ENCODE measurements at places on chromosomes 1 and 21.

DNA sequence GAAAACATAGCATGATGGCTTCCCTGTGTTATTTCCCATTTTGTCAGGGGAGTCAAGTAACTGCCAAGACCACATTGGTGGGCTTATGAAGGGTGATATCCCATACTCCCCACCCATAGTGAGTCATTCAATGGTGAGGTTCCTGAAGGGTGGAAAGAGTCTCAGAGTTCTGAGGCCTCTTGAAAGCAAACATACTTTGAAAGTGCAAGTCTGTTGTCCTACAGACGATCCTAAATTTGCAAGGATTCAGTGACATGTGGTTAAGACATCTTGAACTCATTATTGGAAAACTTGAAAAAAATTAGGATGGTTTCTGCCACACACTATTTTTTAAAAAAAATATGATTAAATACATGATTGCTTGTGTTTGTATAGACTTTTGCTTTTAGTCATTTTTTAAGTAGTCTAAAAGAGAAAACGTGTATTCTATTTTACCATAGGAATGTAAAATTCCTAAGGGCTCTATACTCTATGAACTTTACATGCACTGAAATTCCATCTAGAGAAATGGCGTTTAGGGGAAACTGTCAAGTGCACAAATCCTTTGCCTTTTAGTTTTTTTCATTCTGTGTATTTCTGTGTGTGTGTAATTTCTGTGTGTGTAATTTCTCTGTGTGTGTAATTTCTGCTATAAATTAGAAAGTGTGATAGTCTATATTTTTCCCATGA, 225.5 kb upstream of the ADAMTS5 start:
- no peak for DNase-seq

DNA sequence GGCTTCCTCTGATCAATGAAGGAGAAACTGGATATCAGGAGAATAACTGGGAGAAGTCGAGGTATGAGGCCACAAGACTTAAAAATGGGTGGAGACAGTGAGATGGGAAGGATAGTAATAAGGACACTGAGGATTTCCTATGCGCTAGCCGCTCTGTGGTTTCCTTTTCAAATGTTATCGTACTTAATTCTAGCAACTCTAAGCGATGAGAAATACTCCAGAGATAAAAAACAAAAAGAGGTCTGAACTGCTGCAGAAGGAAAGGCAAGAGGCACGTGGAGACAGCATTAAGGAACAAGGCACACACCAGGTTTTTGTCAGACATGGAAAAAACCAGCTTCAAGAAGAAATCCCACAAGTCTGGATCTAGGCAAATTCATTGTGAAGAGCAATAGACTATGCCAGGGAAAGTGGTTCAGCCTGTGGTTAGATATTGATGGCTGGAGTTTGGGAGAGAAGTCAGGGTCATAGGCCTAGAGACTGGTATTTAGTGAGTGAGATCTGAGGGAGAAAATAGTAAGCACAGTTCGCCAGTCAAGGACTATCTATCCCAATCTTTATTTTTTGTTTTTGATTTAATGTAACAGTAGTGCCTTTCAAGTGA, 5.3 kb downstream of the CLCA2 start:
- DNase-seq: no peak

GRCh38 chr1:157834430-157834829, 7.2 kb downstream of the CD5L start:
- DNase-seq: no peak

DNA sequence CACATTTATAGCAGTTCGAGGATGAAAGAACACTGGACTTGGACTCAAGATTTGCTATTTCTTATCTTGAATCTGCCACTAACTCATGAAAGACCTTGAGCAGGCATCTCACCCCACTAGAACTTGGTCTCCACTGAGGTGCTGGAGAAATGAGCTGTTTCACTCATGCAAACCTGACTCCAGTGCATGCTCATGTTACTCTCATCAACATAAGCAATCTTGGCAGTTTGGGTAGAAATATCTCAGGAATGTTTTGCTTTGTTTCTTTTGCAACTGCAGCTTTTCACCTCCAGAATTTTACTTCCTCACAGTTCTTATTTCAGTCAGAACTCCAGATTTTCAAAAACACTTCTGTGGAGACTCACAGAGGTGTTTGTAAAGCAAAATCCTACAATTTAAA, 46.2 kb upstream of the DAB1 start:
- DNase-seq: peak; percentile 46

DNA sequence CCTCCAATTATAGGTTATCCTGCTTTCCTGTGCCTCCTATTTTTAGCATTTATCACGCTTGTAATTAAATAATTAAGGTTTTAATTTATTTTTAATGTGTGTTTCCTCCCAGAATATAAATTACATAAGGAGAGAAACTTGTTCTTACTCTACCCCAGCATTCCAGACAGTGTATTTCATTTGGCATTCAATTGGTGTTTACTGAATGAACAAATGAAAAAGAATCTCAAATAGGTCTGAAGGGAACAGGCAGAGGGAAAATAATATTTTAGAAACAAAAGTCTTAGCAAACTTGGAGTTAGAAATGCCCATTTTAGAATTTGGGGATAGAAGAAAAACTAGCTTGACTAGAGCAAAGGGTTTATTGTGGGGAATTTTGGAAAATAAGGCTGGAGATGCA, 9.9 kb upstream of the RSRP1 start:
- DNase-seq: no peak

DNA sequence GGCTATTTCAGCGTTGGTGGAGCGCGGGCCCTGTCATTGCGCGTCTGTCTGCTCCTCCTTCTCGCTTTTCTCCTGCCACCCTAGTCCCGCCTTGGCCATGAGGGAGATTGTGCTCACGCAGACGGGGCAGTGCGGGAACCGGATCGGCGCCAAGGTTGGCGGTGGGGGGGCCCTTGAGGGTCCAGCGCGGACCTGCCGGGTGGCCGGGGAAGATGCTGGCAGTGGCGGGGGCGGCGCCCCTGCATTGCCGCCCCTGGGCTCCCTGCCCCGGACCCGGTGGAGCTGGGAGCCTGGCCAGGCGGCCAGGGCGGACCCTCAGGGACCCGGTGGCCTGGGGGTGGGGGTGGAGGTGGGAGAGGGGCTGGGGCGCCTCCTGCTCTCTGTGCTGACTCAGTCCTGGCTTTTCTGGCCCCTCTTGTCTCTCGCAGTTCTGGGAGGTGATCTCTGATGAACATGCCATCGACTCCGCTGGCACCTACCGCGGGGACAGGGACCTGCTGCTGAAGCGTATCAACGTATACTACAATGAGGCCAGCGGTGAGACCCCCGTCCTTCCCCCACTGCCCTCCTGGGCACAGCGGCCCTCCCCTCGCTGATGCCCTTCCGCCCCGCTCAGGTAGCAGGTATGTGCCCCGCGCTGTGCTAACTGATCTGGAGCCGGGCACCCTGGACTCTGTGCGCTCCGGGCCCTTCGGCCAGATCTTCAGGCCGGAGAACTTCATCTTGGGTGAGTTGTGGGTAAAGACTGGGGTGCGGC, 58.3 kb upstream of the MAP1LC3C start:
- DNase-seq: no peak

DNA sequence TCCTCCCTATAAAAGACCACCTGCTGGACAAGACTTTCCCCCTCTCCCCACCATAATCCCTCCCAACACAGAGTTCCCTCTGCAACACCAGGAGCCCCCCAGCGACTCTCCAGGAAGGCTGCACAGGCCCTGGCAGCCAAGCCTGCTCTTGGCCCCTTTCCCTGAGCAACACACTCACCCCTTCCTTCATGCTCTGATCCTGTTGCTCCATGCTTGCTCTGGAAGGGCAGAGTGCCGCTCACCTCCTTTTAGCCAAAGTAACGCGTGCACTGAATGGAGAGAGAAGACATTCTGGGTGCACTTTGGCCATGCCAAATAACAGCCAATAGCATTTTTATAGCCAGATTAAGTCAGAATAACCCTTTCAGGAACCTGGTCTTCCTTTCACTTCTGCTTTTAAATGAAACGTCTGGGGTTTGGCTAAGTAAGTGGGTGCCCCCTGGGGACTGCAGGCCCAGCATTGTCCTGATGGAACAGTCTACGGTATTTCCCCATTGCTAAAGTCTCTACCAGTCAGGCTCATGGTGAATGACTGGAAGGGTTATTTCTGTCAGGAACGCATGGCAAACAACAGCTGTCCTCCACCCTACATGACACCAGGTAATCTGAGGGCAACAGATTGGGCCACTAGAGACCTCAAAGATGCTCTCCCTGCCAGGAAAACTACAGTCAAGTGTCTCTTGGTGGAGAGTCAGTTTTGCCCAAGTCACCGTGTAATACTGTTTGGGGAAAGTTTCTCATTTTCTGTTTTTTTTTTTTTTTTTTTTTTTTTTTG, at the start of gene SLC2A5:
Gene SLC2A5, minus strand, starts transcription at position 310 of the 775 bp plus-strand sequence. Its CDS starts 99 bp downstream, at position 211.
- DNase-seq: no peak

DNA sequence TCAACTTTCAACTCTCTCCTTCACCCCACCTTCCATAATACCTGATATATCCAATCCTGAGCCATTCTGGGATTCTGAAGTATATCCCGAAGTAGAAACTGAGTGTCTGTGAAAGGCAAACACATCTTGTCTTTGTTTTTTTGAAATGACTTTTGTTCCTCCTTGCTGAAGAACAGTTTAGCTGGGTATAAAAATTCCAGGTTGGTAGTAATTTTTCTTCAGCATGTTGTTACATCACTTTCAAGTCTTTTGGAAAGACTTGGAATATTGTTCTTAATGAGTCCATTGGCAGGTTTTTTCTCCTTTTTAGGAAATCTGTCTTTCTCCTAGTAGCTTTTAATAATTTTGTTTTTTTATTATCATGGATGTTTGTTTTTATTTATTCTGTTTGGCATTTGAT, 32.7 kb downstream of the CRYAA start:
- DNase-seq: no peak

DNA sequence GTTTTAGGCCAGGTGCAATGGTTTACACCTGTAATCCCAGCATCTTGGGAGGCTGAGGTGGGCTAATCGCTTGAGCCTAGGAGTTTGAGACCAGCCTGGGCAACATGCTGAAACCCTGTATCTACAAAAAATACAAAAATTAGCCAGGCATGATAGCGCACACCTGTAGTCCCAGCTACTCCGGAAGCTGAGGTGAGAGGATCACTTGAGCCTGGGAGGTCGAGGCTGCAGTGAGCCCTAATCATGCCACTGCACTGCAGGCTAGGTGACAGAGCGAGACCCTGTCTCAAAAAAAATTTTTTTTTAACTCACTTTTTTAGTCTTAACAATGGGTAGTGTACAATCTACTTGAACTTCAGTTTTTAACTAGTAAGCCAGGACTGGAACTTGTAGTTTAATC, 137.5 kb downstream of the HS2ST1 start:
- no peak for DNase-seq

DNA sequence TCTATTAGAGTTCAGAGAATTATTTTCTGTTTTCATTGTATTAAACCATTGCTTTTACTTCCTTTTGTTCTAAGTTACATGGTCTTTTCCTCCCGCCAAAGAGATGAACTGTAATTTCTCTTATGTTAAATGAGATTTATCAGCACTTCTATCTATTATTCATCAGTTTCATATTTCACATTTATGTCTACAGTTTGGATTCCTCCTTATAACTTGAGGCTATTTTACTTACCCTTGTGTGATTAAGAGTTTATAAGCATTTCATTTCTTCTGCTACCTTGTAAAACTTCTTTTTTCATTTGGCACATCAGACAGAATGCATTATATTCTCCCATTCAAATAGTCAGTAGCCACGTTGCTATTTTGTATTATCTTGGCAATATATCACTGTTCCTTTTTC, 248.2 kb downstream of the PLA2G4A start:
- DNase-seq: no peak

GRCh38 chr1:31787261-31787660, 23.1 kb upstream of the ADGRB2 start:
- no peak for DNase-seq

DNA sequence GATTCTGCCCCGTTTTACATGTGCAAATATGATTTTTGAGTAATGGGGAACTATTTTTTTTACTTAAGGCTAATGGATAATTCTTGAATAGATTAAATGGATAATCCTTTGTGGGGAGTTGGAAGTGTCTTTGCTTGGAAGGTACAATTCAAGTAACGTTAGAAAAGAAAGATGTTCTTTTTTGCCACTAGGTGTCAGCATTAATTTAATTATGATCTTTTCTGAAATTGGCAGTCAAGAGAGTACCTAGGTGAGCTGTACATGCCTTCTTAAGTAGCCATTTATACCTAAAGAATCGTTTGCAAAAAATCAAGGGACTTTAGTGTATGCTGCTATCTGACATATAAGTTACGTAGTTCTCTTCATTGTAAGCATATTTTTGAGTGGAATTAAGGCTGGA, 2.2 kb downstream of the FBXO28 start:
- DNase-seq: peak; percentile 77

DNA sequence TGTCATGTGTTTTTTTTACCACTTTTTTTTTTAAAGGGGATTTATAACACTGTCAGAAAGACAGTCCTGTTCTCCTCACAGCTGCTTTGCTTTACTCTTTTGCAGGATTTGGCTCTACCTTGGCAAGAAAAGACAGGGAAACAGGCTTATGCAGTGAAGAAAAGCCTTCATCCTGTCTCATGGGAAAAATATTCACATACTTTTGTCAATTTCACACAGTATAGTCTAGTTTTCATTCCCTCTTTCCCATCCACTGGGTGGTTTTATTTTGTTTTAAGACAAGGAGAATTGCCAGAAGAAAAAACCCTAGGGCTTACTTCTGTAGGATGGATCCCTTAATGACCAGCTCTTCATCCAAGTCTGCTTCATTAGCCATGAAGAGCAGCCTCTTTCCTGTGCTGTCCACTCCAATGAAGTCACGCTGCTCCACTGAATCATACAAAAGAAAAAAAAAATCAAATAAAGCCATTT, 60.0 kb downstream of the EIF2B3 start:
- DNase-seq: no peak

DNA sequence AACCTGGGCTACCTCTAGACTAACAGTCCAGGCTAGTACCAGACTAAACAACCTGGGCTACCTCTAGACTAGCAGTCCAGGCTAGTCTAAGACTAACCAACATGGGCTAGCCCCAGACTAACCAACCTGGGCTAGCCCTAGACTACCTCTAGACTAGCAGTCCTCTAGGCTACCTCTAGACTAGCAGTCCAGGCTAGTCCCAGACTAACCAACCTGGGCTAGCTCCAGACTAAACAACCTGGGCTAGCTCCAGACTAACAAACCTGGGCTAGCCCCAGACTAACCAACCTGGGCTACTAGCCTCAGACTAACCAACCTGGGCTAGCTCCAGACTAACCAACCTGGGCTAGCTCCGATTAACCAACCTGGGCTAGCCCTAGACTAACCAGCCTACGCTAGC, 2.0 kb downstream of the TFF2 start:
- no peak for DNase-seq

DNA sequence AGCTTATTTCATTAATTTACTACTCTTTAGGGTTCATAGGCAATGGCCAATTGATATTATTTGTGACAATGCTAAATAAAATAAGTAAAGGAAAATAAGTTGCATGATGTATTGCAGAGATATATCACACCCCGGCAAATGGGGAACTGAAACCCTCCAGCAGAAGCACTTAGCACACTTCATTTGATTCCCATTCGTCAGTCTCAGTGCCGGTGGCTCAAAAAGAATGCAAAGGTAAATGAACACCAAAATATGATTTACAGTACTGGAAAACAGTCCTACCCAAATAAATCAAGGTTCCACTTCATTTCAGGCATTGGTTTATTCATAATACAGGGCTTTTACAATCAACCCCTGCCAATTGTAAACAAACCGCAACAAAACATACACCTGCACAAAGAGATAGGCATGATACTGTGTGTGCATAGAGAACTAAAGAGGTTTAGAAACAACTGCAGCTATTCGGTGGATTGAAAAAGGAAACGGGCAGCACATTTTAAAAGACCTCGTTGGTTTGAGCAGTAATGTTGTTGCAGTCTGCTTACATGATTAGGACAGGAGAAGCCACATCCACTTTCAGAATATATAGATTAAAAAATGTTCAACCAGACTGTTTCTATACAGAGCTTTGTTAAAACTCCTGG, 1019.2 kb downstream of the TTLL7 start:
- DNase-seq: no peak
